NCI-H748 treated with DMSO at 0.1 percent for 48 hours (cell line): ENCODE measurements at places on chromosomes 1 and 21.

- DNase-seq = no peak
Observed at GRCh38 chr1:241125286-241125685, 231.7 kb downstream of the RGS7 start.

DNA sequence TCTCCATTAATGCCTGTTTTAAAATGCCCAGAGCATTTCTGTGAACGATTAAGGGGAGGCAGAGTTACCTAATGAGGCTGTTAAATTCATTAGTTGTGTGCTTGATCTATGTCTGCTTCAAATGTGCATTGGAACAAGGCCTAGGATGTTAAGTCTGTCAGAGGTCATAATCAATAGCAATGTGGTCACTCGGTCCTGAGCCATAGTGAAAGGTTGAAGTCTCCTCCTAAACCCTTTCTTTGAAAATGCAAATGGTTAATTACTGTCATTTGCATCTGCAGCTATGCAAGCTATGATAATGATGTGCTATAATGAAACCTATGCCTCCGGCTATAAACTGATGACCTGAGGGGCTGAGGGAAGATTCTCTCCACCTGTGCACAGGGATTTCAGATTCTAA is 114.2 kb upstream of the NR5A2 start:
- no peak for DNase-seq

GRCh38 chr1:43582162-43582566 is 51.5 kb downstream of the PTPRF start:
- DNase-seq = peak; percentile 53

DNA sequence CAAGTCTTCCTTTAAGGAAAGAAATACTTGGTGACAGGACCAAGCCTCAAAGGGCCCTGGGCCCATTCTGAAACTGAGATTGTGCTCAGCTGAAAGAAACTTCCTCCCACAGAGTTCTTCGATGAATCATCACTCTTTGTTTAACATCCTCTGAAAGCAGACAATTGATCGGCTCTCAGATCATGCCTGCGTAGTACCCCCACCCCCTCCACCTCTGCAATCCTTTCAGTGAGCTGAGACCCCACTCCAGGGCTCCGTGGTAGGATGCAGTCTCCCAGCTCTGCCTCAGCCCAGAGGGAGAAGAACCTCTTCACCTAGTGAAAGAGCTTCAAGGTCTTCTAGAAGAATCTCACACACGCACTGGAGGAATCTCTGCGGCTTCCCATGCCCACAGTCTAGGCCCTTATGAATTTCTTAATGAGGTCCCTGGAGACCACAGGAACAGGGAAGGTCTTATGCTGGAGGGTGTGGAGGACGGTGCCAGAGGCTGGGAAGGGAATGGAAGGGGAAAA is 104.9 kb upstream of the SOD1 start:
- DNase-seq = no peak

GRCh38 chr1:82870332-82870731 is 1069.6 kb downstream of the ADGRL2 start:
- DNase-seq = no peak

GRCh38 chr1:100502052-100502792 is 35.7 kb upstream of the GPR88 start:
- peak; percentile 49 for DNase-seq

GRCh38 chr1:100860397-100860991 is 34.1 kb downstream of the EXTL2 start:
- DNase-seq = no peak

DNA sequence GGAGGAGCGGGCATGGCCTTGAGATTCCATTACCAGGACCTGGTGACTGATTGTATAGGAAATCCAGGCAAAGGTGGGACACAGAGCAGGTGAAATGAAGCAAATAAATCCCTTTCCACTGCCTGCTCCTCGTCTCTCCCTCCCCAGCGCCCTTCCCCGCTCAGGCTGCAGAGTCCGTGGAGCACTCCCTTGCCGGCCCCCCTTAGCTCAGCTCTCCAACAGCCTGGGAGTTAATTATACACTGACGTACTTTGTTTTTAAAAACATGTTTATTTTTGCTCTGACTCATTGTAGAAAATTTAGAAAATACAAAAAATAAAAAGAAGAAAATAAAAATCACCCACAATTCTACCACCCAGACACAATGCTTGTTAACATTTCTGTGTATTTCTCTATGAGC is 61.7 kb downstream of the LGR6 start:
- DNase-seq = no peak

GRCh38 chr1:32871364-32872191 is 866 bp upstream of the FNDC5 start:
- DNase-seq = no peak

DNA sequence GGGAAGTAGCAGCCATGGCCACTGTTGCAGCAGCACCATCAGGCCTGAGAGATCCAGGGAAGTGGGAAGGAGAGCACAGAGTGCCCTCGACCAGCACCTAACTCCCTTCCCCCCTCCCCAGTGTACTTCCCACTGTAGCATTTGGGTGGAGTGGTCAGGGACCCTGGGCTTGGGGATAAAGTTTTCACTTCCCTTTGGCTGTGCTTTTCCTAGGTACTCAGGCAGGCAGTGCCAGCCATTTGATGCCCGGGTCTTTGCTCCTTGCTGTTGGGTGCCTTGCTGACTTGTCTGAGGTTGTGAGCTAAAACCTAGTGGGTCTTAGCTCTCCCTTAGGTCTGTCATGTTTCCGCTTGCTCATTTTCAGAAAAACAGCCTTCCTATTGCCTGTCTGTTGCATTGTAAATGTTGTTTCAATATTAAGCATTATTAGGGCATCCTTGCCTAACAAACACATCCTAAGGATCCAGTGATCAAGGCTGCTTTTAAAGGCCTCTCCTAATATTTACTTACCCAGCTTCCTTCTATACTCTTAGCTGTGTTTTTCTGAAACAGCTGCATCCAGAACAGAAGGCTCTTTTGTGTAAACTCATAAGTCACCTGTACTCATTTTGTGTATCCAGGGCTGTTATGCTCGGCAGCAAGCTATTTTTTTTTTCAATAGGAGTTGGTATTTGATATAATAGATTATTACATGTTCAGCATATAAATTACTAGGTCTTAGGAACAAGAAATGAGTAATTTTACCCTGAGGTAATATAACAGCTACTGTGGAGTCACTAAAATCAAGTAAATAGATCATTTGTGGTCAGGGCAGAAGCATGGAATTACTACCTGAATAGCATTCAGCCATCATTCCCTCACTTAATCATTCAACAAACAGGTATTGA is 418.6 kb upstream of the PROX1 start:
- DNase-seq = peak; percentile 84

GRCh38 chr1:223810586-223810985 is 35.2 kb downstream of the TP53BP2 start:
- no peak for DNase-seq

- no peak for DNase-seq
Observed at GRCh38 chr1:21716169-21716568, 47.0 kb upstream of the RAP1GAP start.

DNA sequence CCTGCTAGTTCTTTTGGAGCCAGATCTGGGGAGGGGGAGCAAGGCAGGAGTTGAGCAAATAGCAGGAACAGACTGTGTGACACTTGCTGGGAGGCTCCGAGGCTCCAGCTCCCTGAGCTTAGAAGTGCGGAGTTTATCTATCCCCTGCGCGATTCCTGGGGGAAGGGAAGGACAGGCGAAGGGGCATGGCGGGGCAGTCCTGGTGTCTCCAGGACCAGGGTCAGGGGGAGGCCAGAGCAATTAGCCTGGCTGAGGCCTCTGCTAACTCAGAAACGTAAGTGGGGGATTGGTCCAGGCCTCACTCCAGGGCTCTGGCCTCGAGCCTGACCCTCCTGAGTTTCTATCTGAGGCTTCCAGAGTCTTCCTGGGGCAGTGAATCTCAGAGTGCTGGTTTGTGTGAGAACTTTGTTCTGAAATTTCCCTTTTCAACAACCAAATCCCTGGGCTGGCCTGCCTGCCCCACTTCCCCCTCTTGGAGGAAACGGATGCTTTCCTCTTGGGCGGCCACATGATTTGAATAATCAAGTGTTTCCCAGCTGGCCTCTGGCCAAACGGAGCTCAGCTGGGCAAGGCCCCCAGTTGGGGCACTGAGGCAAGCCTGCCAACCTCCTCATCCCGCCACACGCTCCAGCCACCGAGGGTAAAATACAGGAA is 15.6 kb downstream of the ALPL start:
- DNase-seq = no peak

DNA sequence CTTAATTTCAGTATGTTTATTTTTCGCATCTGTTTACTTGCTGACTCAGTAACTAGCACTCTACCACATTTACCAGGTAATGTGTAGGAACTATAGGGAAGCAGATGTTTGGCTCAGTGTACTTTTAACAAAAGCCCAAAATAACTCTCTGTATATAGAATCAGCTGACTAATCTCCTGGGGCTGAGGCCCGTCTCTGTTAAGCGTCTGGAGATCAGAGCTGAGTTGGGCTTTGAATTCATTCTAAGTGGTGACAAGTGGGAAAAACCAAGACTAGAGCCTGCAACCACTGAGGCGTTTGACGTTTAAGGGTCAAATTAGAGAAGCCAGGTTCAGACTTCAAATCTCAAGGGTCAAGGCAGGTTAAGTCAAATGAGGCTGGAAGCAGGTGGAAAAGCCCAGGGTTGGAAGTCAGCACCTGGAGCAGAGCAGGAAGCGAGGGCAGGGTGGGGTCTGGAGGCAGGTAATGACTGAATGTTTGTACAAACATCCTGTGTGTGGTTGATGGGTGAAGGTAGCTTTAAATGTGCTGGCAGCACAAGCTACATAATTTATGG is 56.8 kb upstream of the LYST start:
- DNase-seq = peak; percentile 62

DNA sequence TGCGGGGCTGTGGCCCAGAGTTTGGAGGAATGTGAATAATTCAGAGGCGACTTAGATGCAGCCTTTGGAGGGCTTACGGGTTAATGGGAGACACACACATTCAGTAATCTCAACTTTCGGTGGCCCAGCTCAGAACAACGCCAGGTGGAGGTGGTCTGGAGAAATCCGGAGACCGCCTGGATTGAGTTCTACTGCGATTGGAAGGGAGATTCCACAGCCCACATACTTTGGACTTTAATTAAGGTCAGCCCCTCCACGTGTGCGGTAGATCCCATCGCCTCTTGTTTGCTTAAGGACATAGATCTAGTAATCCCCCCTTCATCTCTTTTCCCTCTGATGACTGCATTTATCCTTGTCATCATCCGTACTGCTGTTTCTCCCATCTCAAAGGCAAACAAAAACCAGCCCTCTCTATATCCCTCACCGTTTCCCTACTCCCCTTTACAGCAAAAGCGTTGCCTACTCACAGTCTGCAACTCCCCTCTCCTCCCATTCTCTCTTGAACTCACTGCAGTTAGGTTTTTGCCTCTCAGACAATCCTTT is 720 bp upstream of the BSDC1 start:
- peak; percentile 48 for DNase-seq
